CD4-positive, alpha-beta memory T cell (primary cell): ENCODE measurements at places on chromosomes 5 and 9. TPM values are rescaled to one million over a fixed set of nuclear protein-coding genes. Genes with fewer than 3 reads are reported as not detected.

CDX1 gene
- not detected for total RNA-seq

DNA sequence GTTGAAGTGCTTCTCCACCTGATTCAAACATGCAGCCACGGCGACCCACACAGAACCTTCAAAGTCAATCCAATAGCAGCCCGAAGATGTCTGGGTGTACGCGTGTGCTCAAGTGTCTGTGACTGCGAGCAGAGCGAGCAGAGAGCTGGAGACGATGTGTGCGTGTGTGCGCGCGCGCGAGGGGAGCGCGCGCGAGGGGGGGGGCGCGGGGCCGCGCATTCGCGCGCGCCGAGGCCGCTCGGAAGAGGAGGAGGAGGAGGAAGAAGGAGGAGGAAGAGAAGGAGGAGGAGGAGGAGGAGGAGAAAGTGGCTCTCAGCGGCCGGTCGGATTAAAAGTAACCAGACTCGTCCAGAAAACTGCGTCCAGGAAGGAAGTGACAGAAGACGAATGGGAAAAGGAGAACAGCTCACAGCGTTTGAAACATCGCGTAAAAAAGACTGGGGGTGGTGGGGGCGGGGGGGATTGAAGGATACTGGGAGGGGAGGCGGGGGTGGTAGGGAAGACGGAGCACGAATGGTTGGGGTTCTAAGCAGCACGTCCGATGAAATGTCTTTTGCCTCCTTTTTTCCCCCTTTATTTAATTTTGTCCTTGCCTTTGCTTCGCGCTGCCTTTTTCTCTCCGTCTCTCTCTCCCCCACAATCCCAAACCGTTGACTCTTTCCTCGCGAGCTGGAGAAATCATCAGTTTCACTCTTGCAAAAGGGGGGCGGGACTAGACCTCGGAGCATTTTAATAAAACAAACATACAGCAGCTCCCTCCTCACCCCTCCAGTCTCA, at the start of gene MEF2C:
MEF2C (minus strand) TSS at position 126 of the 777 bp plus-strand sequence. CDS start 59,396 bp downstream, outside the sequence.
- H3K36me3 ChIP-seq = no peaks in the 10 kb centered on the region
- peaks cover 5% of the 10 kb centered on the region for H3K27me3 ChIP-seq
- no peak within 1 kb of the TSS for H3K4me3 ChIP-seq
- no peak within 1 kb of the TSS for H3K27ac ChIP-seq
- H3K4me1 ChIP-seq = peaks cover 22% of the 10 kb centered on the region

DNA sequence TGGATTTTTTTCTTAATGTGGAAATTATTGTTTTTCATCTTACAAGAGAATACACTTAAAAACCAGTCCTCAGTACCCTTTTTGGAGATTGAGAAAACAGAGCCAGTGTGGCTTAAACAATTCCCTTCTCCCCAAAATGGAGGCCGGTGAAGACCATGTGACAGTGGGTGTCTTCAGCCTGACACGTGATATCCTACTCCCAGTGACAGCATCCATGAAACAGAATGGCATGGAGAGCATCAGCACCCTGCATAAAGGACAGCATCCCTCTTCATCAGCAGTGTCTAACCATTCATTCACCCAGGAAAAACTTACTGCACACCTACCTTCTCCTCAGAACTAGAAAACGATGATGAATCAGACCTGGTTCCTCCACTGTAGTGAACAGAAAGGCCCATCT, 103.4 kb upstream of the RAI14 start:
- no peak for DNase-seq
- no peaks in the 10 kb centered on the region for H3K36me3 ChIP-seq
- no peak overlapping the region for H3K27ac ChIP-seq
- no peak overlapping the region for H3K4me3 ChIP-seq
- no peaks in the 10 kb centered on the region for H3K4me1 ChIP-seq

SPINK4 gene
- not detected for total RNA-seq

- no peak overlapping the region for H3K27ac ChIP-seq
- DNase-seq = no peak
- H3K4me3 ChIP-seq = no peak overlapping the region
- no peaks in the 10 kb centered on the region for H3K36me3 ChIP-seq
- H3K4me1 ChIP-seq = no peaks in the 10 kb centered on the region
- H3K27me3 ChIP-seq = no peaks in the 10 kb centered on the region
Measured at GRCh38 chr5:127732963-127733362, 29.8 kb downstream of the CCDC192 start.
